NCI-H1092 treated with DMSO at 0.1 percent for 48 hours (cell line): ENCODE measurements at places on chromosomes 5 and 9.

- DNase-seq: no peak
These were observed 18.3 kb downstream of the RALGPS1 start for GRCh38 chr9:126932871-126933321.

DNA sequence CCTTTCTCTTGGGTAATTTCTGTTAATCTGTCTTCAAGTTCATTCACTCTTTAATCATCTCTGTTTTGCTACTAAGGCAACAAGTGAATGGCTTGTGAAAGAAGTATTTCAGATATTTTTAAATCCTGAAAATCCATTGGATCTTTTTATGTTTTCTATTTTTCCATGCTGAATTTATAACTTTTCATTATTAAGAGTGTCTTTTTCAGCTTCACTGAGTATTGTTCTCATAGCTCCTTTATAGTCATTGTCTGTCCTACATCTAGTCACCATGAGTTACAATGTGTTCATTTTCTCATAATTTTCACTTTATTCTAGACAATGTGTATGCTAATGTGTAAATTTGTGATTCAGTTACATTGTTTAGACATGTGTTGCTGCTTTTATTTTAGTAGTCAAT lies 556.4 kb downstream of the TUSC1 start:
- DNase-seq: no peak

GRCh38 chr5:74599148-74599547 lies 41.4 kb downstream of the ENC1 start:
- DNase-seq: no peak

DNA sequence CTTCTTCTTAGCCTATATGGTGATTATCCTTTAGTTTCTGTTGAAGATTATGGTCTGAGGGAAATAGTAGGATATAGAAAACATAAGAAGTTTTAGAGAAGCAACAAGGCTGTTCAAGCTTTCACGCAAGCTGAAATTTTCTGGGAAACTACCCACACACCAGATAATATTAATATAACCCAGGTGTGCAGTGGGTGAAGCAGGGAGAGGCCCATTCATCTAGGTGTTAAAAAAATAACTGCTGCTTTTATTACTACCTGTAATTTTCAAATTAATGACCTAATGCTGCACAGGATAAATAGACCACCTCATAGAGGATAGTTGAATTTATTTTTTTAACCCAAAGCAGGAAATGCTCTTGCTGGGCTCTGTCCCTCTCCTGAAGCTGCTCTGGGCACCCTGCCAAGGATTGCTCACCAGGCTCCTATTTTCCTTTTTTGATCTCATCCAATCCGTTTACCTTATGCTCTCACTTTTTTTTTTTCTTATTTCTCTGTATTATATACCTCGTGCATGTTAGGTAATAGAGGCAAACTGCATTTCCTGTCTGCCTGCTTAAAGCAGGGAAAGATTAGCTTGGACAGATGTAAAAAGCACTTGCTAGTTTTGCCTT lies 124.3 kb upstream of the SLC12A2 start:
- DNase-seq: peak; percentile 80

DNA sequence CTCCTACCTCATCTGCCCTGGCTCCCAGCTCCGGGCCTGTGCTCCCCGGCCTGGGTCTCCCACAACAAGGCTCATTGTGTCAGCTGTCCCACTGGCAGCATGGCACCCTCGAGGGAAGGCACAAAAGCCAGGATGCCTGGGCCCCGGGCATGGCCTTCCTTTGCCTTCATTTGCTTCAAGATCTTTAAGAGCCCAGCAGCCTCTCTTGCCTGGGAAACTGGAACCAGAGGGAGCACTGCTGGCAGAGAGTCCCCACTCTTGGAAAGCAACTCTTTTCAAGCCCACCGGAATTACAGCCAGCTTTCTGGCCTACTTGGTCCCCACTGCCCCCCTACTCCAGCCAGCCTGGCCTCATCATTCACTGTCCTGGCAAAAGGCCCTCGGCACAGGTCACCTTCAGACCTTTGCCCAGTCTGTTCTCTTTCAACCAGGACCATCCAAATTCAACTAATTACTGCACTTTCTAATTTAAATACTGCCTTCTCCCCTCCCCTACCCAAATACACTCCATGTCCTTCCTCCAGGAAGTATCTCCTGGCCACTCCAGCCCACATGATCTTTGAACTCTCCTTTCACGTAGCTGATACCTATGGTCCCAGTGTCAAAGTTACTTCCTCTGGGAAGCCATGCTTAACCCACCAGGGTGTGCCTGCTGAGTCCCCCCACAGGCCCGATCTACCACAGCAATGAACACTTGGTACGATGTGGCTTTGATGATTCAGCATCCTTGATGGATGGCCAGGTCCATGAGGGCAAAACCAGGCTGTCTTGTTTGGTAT lies 8.9 kb downstream of the ZER1 start:
- DNase-seq: no peak
